HFFc6 (cell line): ENCODE measurements at places on chromosomes 4 and X. TPM values are rescaled to one million over a fixed set of nuclear protein-coding genes. Genes with fewer than 3 reads are reported as not detected.
A peak's percentile ranks its signal among the peaks of the same experiment; 100 is the strongest.

EDA2R gene
- 22.7 to 24.2 TPM (median 23.2 TPM) in 3 replicates for total RNA-seq

PDGFC gene
- total RNA-seq = 68.6 to 112 TPM (median 101 TPM) in 3 replicates

SPIN3 gene
- total RNA-seq = 6.3 and 11.1 TPM in 2 replicates

TKTL2 gene
- not detected in 3 replicates for total RNA-seq

HSFX1 gene
- 0.27 to 0.55 TPM in 2 of 3 replicates, not detected in the other for total RNA-seq

PPP2R2C gene
- total RNA-seq = 0.23 TPM in 1 of 2 replicates, not detected in the other

BANK1 gene
- 0.16 to 0.30 TPM (median 0.17 TPM) in 3 replicates for total RNA-seq

MAGEA6 gene
- total RNA-seq = 0.27 TPM in 1 of 3 replicates, not detected in the others

BEX4 gene
- 0.74 to 1.4 TPM in 2 of 3 replicates, not detected in the other for total RNA-seq

REELD1 gene
- not detected in 3 replicates for total RNA-seq

KIT gene
- total RNA-seq = 0.11 to 1.2 TPM (median 0.78 TPM) in 3 replicates

CTSO gene
- 2.8 to 4.7 TPM (median 3.1 TPM) in 3 replicates for total RNA-seq

GRCh38 chrX:44667771-44668170 is 125.1 kb upstream of the FUNDC1 start:
- H3K36me3 ChIP-seq = no peaks in the 10 kb centered on the region
- no peak overlapping the region for H3K27ac ChIP-seq
- H3K4me1 ChIP-seq = 0 out of 2 replicates have a peak, but pooled peaks cover 5% of the 10 kb centered on the region
- DNase-seq = no peak
- peaks cover 6% of the 10 kb centered on the region; the same call in 1 of the 2 replicates for H3K27me3 ChIP-seq

GRCh38 chr4:156638925-156639605 is 332.5 kb downstream of the PDGFC start:
- peak; percentile 44 for DNase-seq
- H3K27me3 ChIP-seq = no peaks in the 10 kb centered on the region
- H3K36me3 ChIP-seq = no peaks in the 10 kb centered on the region
- H3K4me3 ChIP-seq = peak overlapping the region; percentile 36
- H3K4me1 ChIP-seq = peaks cover 56% of the 10 kb centered on the region

DNA sequence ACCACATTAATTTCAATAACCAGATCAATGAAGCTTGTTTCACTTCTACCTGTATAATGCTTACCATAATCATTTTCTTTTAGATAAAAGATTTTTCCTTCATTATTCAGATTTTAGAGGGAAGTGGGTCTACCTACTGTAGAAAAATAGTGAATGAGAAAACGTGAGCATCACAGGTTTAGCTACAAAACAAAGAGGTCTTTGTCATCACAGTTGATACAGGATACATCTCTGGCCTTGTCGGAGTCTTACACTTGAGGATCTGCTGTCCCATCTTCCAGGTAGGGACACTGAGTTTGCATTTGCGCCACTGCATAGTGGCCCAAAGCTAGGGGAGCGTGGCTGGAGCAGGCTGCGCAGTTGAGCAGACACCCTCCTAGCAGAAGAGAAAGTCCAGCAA is 710 bp downstream of the CLDN24 start:
- H3K36me3 ChIP-seq = peaks cover 42% of the 10 kb centered on the region
- H3K4me1 ChIP-seq = peaks cover 10% of the 10 kb centered on the region
- no peak overlapping the region for H3K4me3 ChIP-seq
- DNase-seq = no peak
- peaks cover 11% of the 10 kb centered on the region for H3K27me3 ChIP-seq

DNA sequence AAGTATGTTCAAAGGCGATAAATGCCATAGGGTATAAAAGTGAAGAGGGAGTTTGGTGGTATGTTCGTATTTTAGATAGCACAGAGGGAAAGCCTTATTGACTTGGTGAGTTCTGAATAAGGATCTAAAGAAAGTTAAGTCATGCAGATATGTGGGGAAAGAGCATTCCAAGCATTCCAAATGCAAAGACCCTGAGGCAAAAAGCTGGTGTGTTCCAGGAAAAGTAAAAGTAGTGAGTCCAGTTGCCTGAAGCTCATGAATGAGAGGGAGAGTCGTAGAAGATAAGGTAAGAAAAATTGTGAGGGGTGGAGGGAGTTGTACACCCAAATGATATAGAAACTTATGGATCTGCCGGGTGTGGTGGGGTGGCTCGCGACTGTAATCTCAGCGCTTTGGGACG is 426.7 kb downstream of the RPA4 start:
- no peak overlapping the region for H3K27ac ChIP-seq
- H3K4me1 ChIP-seq = peaks cover 17% of the 10 kb centered on the region
- no peaks in the 10 kb centered on the region for H3K27me3 ChIP-seq
- no peak overlapping the region for H3K4me3 ChIP-seq
- DNase-seq = no peak

DNA sequence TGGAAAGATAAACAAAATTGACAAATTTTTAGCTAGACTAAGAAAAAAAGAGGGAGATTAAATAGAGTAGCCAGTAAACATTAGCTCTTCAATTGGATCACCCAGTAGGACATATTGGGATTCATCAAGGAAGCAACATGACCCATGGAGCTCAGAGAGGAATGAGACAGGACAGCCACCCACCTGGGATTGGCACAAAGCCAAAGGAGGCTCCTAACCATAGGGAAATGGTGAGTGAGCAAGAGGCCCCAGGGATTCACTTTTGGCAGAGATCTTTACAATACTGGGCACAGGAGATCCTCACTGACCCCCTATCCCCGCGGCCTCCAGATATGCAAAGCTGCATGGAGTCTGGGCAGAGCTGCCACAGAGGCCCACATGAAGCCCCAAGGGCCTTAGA is 34.8 kb upstream of the CXCL6 start:
- no peak overlapping the region for H3K27ac ChIP-seq
- no peak for DNase-seq
- no peaks in the 10 kb centered on the region for H3K4me1 ChIP-seq
- H3K36me3 ChIP-seq = 0 out of 2 replicates have a peak, but pooled peaks cover 4% of the 10 kb centered on the region

DNA sequence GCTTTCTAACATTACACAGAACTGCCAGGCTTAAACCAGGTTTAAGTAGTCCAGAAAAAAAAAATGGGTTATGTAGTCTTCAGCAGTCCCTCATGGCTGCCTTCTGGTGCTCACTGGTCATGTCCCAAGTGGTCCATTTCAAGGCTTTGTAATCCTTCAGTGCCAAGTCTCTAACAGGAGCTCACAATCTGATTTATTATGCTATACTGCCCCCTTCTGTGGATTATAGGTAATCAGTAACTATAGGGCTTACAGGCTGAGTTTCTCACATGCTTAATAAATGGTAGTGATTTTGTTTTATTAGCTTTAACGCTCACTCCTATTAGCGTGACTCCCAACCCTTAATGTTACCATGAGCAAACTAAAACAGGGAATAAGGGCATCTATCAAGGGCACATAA is 92.5 kb upstream of the EDA2R start:
- no peak overlapping the region for H3K4me3 ChIP-seq
- no peaks in the 10 kb centered on the region for H3K36me3 ChIP-seq
- H3K27me3 ChIP-seq = no peaks in the 10 kb centered on the region
- H3K4me1 ChIP-seq = peaks cover 11% of the 10 kb centered on the region

GRCh38 chr4:2712261-2712842 is 43.8 kb downstream of the TNIP2 start:
- no peak for DNase-seq
- H3K4me1 ChIP-seq = peaks cover 23% of the 10 kb centered on the region
- no peak overlapping the region for H3K4me3 ChIP-seq
- H3K36me3 ChIP-seq = peaks cover 26% of the 10 kb centered on the region
- H3K27me3 ChIP-seq = no peaks in the 10 kb centered on the region

DNA sequence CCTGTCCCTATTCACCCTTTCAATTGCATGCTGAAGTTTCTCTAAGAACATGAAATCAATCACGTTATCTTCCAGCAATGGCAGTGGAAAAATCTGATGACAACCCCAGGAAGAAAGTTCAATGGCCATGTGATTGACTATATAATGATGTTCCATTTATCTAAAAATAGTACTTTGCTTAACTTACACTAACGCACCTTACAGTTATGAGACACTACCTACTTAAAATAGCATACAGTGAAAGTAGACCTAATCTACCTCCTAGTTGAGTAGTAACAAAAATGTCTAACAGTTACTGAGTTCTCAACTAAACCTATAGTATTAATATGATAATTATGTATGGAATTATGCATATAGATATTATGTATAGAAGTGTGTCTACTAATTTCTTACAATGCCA is 28.6 kb upstream of the PGM2 start:
- H3K4me3 ChIP-seq = no peak overlapping the region
- H3K36me3 ChIP-seq = no peaks in the 10 kb centered on the region
- DNase-seq = no peak
- peaks cover 5% of the 10 kb centered on the region; the same call in 1 of the 2 replicates for H3K4me1 ChIP-seq

- DNase-seq = no peak
- no peaks in the 10 kb centered on the region for H3K36me3 ChIP-seq
- peaks cover 5% of the 10 kb centered on the region for H3K27me3 ChIP-seq
Measured at GRCh38 chrX:70527610-70528345, 83.1 kb downstream of the DLG3 start.

GRCh38 chr4:141416219-141416618 is 195.5 kb downstream of the ZNF330 start:
- H3K27ac ChIP-seq = peak overlapping the region; percentile 43
- peak; percentile 9 for DNase-seq
- peaks cover 52% of the 10 kb centered on the region for H3K4me1 ChIP-seq
- no peaks in the 10 kb centered on the region for H3K36me3 ChIP-seq

GRCh38 chr4:121535351-121535750 is 154.5 kb upstream of the QRFPR start:
- DNase-seq = no peak
- H3K36me3 ChIP-seq = no peaks in the 10 kb centered on the region
- no peaks in the 10 kb centered on the region for H3K4me1 ChIP-seq
- no peak overlapping the region for H3K27ac ChIP-seq
- H3K4me3 ChIP-seq = no peak overlapping the region
- H3K27me3 ChIP-seq = no peaks in the 10 kb centered on the region; the same call in 1 of the 2 replicates

DNA sequence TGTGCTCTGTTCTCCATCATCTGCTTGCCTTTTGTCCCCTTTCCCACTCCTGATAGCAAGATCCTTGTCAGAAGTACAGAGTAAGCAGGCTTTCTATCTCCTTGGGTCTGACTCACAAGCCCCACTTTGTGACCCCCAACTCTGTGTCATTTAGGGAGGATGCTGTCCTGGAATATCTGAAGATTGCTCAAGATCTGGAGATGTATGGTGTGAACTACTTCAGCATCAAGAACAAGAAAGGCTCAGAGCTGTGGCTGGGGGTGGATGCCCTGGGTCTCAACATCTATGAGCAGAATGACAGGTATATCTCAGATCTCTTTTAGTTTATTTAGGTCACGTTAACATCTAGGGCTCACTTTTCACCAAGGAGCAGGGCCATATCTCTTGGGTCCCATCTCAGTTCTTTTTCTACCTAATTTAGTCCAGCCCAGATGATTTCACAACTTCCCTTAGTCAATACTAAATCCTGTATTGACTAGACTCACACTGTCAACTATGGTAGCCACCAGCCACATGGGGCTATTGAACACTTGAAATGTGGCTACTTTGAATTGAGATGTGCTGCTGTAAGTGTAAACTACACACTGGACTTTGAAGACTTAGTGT is 64.3 kb downstream of the MSN start:
- no peak for DNase-seq
- peaks cover 32% of the 10 kb centered on the region for H3K36me3 ChIP-seq
- H3K27ac ChIP-seq = peak overlapping the region; percentile 33; the same call in 1 of the 2 replicates
- peaks cover 46% of the 10 kb centered on the region for H3K4me1 ChIP-seq
- H3K4me3 ChIP-seq = no peak overlapping the region

GRCh38 chrX:72693477-72693876 is 20.6 kb downstream of the PHKA1 start:
- no peaks in the 10 kb centered on the region for H3K36me3 ChIP-seq
- peaks cover 2% of the 10 kb centered on the region for H3K27me3 ChIP-seq
- no peak overlapping the region for H3K27ac ChIP-seq
- no peaks in the 10 kb centered on the region for H3K4me1 ChIP-seq
- DNase-seq = no peak

GRCh38 chrX:147476008-147476407 is 435.7 kb upstream of the FMR1 start:
- no peaks in the 10 kb centered on the region for H3K36me3 ChIP-seq
- H3K27me3 ChIP-seq = no peaks in the 10 kb centered on the region
- H3K4me1 ChIP-seq = no peaks in the 10 kb centered on the region
- DNase-seq = no peak

DNA sequence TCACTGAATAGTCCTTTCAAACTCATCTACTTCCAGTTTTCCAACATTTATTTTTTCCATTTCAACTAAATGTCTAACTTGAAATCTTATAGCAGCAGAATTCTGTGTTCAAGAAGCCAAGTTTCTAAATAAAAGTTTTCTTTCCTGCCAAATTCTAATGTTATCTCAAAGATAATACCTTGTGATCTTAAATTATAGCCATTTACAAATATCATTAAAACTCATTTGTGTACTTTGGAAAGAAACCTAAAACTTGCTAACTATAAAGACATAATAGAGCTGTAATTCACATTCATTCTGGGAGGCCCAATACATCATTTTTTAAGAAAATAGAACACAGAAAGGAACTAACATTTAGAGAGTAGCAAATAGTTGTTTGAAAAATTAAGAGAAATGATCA is 83.9 kb downstream of the MAD2L1 start:
- H3K4me3 ChIP-seq = no peak overlapping the region
- H3K4me1 ChIP-seq = no peaks in the 10 kb centered on the region
- no peak overlapping the region for H3K27ac ChIP-seq

DNA sequence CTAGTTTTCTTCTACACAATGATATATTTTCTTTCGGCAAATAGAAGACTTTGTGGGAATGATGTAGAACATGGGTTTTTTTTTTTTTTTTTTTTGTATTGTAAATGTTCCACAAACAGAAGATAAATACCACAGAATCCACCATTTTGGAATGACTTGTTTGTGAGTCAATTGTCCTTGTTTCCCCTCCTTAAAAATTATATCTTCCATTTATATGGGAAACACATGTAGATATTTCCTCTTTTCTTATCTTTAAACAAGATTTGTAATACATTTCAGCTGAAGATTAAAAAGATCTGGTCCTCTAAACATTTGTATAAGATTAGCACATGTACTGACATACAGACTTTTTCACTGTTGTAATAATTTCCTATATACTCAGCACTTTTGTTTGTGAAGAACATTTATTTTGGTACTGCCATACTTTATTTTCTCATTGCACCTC is 304.6 kb downstream of the SPRY1 start:
- DNase-seq = no peak
- peaks cover under 1% of the 10 kb centered on the region for H3K36me3 ChIP-seq
- H3K4me3 ChIP-seq = peak overlapping the region; percentile 85
- H3K27ac ChIP-seq = peak overlapping the region; percentile 99

DNA sequence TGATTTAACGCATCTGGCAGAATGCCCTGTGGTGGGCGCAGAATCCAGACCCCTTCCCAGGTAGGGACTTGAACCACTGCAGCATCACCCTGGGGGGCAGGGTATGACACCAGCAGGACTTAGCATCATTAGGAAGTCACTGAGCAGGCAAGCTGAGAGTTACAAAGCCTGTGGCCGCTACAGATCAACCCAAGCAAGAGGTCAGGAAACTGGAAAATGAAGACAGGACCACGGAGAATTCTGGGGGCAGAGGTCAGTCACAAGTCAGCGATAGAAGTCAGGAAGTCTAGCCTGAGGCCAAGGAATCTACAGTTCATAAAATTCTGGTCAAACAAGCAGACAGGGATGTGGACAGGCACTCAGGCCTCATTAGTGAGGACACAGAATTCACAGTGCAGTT is 108.4 kb downstream of the CHIC2 start:
- H3K36me3 ChIP-seq = no peaks in the 10 kb centered on the region
- H3K27me3 ChIP-seq = no peaks in the 10 kb centered on the region; the same call in 1 of the 2 replicates
- H3K4me1 ChIP-seq = peaks cover 12% of the 10 kb centered on the region
- H3K4me3 ChIP-seq = no peak overlapping the region
- no peak for DNase-seq

GRCh38 chr4:163590619-163591264 is 96.3 kb downstream of the TMA16 start:
- DNase-seq = no peak
- H3K4me1 ChIP-seq = no peaks in the 10 kb centered on the region
- no peak overlapping the region for H3K27ac ChIP-seq
- no peak overlapping the region for H3K4me3 ChIP-seq
- H3K27me3 ChIP-seq = peaks cover 2% of the 10 kb centered on the region; the same call in 1 of the 2 replicates

- peaks cover 1% of the 10 kb centered on the region; the same call in 1 of the 2 replicates for H3K27me3 ChIP-seq
- H3K4me3 ChIP-seq = peak overlapping the region; percentile 95
- peaks cover 8% of the 10 kb centered on the region; the same call in 1 of the 2 replicates for H3K4me1 ChIP-seq
- peaks cover 9% of the 10 kb centered on the region for H3K36me3 ChIP-seq
- no peak for DNase-seq
Measured at GRCh38 chrX:1591863-1592469, 562 bp downstream of the AKAP17A start.
